ENCODE measurements at places on chromosomes 12 and 14.

DNA sequence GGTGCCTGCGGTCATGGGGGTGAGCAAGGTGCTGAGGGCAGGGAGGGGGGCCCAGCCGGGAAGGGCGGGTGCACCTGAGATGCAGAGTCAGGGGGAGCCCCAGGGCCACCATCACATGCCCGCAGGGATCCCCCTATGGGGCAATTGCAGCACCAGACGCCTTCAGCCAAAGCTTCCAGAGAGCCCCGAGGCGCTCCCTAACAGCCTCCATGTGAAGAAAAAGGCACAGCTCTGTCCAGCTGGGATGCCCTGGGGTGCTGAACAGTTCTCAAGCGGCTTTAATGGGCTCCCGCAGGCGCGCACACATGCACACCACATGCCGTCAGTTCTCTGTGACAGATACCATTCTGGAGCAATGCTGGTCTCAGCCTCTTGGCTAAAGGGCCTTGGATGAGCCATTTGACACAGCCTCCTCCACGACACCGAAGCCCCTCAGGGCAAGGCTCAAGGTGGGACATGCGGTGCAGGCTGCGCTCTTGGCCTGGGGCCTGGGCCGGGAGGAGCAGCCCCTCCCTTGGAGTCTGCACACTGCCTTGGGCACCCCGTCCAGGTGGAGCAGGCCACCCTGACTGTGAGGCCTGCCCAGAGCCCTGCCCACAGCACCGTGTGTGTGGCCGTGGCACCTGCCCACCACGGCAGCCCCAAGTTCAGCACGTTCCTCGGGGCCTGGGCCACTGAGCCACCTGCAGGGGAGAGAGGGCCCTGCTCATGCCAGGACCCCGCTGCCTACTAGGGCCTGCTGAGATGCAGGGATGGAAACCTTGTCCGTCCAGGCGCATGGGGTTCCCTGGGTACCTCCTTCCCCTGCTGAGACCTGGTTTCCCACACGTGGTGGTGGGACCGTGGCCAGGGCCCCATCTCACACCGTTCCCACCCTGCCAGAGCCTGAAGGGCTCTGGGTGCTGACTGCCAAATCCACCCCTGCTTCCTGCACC, 7.7 kb downstream of the XRCC3 start:
- DNase-seq: no peak

GRCh38 chr12:51888316-51889215, 663 bp downstream of the ANKRD33 start:
- no peak for DNase-seq

GRCh38 chr14:64788706-64789105, 84.5 kb downstream of the PLEKHG3 start:
- DNase-seq: no peak

DNA sequence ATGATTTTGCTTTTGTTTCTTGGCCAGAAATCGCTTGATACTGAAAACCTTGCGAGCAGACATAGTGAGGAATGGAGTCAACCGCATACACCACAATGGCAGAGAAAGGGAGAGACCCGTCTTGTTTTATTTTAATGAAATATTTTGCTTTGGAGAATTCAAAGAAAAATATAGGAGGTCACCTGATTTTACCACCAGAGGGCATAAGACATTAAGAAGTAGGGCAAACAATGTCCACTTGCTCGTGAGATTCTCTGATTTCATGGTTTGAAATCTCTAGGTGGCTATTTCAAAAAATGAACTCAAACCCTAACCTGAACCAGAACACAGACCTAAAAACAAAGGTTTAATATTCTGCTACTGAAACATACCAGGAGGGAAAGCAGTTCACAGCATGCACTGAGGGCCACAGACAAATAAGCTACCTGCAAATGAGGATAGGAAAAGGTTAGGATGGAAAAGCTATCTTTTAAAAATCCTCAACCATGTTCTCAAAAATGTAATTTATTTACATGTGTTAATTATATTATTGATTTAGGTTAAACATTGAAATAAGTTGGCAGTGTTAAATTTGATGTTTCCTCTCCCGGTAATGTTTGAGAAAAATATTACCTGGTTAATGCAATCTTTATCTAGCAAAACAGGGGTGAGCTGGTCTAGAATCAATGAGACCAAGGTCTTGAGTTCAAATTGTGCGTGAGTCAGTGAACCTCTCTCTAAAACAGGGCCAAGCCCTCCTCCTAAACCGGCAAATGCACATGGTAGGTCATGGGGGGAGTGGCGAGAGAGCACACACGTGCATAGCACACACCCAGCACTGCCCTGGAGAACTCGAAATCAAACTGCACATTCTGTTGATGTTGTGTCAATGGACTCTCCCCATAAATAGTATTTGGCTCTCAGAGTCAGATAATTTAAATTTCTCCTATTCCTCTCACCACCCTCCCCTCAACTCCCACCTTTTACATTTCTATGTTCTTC, 12.5 kb downstream of the IFNG-AS1 start:
- DNase-seq: no peak

GRCh38 chr12:90233168-90234100, 524.8 kb upstream of the ATP2B1 start:
- no peak for DNase-seq

- no peak for DNase-seq
These were observed 558.3 kb downstream of the GALC start for GRCh38 chr14:87434680-87435079.

DNA sequence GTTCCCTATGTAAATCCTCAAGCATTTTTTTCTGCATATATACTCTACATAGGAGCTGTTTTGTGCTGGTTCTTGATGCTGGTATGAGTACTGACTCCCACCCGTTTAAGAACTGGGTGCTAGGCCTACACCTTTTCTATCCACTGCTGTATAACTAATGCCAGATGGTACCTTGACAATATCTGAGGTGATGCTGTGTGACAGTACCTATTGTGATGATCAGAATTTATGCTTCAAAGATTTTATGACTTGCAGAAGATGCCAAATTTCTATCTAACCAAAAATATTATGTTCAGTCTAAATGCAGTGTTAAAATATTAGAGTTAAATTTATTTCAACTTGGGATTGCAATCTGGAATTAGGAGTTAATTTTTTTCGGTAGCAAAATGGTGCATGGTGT, 272.3 kb upstream of the NOVA1 start:
- no peak for DNase-seq

- DNase-seq: no peak
These were observed 44.7 kb upstream of the USP15 start for GRCh38 chr12:62215506-62215905.

GRCh38 chr12:117885211-117885610, 83.6 kb downstream of the KSR2 start:
- DNase-seq: no peak

DNA sequence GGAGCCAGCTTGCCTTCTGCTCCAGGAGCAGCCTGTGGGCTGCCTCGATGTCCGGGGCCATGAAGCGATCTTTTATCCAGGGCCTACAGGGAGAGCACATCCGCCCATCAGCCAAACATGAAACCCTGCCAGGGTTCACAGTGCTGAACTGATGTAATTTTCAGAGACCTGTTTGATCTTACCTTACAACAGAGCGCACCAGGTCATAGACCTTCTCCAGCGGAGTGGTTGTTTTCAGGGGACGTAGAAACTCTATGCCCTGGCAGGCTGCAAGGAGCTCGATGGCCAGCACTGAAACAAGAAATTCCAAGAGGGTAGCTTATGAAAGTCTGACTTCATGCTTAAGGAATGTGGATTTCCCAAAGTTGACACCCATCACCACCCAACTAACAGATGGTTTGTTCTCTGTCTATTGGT, 19.7 kb downstream of the HAL start:
- DNase-seq: no peak

GRCh38 chr12:53324113-53324778, 2.8 kb upstream of the AAAS start:
- no peak for DNase-seq

Measured in 8988T (cell line).